ENCODE measurements at places on chromosomes 11 and 22. TPM values are rescaled to one million over a fixed set of nuclear protein-coding genes. Genes with fewer than 3 reads are reported as not detected.

DNA sequence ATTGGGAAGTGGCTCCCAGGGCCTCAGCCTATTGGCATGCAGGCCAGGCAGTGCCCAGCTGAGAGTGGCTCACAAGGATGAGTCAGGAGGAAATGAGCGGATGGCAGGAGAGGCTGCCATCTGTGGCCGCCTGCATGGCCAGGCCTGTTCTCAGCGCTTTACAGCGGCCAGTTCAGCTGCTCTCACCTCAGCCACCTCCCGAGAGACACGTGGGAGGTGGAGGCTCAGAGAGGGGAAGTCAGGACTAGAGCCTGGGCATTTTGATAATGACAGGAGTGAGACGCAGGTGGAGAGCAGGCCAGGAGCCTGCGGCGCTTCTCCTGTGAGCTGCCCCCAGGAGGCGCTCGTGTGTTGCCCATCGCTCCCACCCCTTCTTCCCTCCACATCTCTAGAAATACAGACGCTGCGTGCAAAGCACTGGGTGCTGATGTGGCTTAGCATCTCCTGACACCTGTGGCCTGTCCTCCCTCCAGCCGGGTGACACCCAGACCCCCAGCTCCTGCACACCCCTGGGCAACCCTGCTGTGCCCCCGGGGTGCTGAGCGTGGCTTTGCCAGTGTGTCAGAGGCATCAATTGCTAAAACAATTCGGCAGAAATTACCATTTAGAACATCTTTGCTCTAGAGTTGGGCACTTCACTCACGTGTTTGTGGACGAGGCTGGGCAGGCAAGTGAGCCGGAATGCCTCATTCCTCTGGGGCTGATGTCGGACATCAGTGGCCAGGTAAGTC is 21.4 kb upstream of the PANX2 start:
- DNase-seq, result peak; percentile 4

GRCh38 chr22:43090130-43090789 is 1.1 kb upstream of the TTLL1 start:
- peak; percentile 87 for DNase-seq

GRCh38 chr11:91630916-91631673 is 593.5 kb upstream of the FAT3 start:
- no peak for DNase-seq

DNA sequence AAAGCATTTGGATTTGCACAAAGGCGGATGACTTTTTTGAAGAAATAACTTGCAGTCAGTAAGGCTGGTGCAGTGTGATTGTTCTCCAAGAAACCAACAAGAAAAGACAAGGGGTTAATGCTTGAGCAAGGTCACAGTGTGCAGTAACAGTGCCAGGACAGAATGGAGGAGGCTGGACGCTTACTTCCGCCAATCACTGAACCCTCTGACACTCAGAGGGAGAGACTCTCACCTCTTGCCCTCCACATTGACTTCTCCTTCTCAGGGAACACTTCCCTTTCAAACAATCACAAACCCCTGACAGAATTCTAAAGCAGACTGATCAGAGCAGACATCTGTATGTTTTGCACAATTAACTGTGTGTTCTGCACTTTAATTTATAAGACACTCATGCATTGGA is 228.4 kb downstream of the BLID start:
- no peak for DNase-seq

USP2 gene
- total RNA-seq, result 7.0 TPM

CCDC73 gene
- total RNA-seq, result under 0.01 TPM

MRGPRX3 gene
- total RNA-seq, result not detected

OR51I1 gene
- 0.59 TPM for total RNA-seq
